ENCODE measurements at places on chromosomes 3 and 15.

DNA sequence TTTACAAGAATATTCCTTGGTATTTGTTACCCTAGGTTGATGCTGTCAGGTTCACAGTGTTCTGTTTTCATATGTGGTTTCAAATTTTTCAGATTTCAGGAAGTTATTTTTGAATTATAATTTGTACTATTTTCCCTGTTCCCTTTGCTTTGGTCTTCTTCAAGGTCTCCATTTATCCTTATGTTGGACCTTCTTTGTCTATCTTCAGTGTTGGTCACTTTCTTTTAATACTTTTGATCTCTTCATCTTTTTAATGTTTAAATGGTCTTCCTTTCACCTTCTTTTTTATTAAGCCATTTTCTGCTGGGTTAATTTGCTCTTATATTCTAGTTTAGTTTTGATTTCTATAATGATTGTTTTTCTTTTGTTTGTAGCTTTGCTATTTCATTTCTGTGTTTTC, 61.3 kb downstream of the KLHL25 start:
- no peak for DNase-seq

DNA sequence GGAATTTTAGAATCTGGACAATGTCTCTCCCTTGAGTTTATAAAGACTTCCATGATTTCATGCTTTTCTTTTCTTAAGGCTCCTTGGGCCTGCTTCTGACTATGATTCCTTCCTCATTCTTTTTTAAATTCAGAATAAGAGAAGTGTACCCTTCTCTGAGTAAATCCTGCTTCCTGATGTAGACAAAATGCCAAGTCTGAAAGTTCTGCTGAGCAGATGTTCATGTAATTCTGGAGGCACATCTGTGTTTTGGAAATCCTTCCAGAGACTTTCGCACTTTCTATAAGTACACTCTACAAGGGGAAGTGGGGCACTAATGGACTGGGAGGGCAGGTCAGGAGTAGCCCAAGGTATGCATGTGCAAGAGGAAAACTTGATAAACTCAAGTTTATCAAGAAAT, 24.8 kb downstream of the TPM1 start:
- DNase-seq, result no peak

DNA sequence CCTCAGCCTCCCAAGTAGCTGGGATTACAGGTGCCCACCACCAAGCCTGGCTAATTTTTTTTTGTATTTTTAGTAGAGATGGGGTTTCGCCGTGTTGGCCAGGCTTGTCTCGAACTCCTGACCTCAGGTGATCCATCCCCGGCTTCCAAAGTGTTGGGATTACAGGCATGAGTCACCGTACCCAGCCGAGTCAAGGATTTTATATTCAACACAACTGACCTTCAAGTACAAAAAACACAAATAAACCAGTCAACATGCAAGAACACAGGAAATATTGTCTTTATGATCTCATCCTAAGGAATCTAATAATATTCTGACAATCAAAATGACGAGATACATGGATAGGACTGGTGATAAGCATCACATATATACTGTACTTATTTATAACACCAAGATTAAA, 37.9 kb downstream of the TJP1 start:
- no peak for DNase-seq

DNA sequence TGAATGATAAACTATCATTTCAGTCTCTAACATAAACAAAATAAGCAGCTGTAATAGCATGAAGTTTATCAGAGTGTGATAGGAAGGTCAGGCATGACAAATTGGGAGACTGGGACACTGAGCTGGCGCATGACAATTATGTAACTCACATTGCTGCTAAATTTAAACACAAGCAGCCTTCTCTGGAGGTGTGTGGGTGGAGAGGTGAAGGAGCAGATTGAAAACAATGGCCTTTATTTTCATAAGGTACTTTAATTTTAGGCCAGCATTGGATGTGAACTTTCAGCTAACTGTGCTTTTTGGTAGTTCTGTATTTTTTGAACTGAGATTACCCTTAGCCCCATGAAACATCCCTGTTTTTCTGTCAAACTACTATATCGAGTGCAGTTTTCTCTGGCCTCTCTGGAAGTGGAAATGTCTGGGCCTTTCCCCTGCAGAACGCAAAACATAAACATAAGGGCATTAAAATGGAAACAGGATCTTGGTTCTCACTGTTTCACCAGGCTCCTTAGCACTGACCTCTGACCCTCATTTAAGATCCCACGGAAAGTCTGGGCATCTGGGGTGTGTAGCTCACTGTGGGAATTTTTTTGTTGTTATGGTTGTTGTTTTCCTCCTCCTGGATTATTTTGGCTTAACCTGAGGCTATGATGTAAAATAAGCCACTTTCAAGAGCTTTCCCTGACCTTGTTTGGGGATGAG, 160.1 kb upstream of the DPH6 start:
- DNase-seq, result no peak

GRCh38 chr3:175346573-175347356, 487.6 kb downstream of the NAALADL2 start:
- no peak for DNase-seq

GRCh38 chr3:101381809-101382208, 61.4 kb upstream of the IMPG2 start:
- peak; percentile 25 for DNase-seq

DNA sequence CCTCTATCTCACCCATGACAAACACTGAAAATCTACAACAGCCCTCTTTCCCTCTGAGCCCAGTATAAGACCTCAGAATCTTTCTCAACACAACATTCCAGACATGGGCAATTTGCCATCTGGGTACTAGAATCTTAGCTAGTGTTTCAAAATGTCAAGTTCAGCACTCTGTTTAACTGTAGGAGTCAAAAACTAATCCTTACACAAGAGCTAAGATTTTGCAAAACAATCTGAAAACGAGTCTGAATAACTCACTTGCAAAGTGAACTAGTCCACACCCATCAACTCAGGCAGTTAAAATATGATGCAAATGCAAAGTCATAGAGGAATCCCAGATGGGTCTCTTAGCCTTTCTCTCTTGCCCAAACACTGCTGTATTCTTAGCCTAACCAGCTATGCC, 67.8 kb downstream of the GPR176 start:
- no peak for DNase-seq

DNA sequence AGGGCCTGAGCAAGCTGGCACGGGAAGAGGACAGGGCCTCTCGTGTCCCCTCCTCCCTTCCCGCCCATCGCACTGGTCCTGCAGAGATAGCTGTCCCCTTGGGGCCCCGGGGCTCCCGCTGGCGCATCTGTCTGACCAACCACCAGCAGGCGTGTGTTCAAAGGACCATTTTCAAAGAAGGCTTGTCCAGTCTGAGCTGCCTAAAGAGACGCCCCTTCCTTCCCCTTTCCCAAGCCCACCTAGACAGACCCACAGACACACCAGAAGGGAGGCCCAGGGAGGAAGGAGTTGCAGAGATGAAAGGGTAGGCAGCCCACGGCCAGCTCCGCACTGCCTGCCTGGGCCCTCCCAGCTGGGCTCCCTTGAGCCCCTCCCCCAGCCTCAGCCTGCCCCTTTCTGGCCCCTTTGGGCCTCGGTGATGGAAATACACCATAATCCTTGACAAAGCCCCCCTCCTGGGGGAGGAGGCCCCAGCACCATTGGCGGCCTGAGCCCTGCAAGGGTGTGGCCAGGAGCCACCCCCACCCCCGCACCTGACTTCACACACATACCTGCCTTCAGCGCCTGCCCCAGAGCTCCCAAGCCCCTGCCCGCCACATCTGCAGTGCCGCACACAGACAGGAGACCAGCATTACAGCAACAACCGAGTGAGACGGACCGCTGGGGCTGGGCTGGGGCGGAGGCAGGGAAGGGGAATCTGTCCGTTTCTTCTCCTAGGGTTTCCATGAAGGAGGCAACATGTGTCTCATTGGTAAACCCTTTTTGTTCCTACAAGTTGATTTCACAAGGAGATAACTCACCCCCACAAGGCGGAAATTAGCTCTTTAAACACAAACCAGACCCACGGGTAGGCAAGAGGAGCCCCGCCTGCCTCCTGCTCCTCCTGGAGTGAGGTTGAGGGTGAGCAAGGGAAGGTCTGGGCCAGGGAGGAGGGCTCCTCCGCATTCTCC, at the start of gene STRA6:
Gene STRA6 (minus strand): TSS at position 336 of the 950 bp plus-strand sequence. CDS start 520 bp downstream, outside the sequence.
- DNase-seq, result peak; percentile 90

- DNase-seq, result peak; percentile 91
Observed at GRCh38 chr15:89665449-89666181, 10.3 kb upstream of the KIF7 start.

Data from SK-N-SH (cell line).